ENCODE measurements at places on chromosomes 6 and 20.

DNA sequence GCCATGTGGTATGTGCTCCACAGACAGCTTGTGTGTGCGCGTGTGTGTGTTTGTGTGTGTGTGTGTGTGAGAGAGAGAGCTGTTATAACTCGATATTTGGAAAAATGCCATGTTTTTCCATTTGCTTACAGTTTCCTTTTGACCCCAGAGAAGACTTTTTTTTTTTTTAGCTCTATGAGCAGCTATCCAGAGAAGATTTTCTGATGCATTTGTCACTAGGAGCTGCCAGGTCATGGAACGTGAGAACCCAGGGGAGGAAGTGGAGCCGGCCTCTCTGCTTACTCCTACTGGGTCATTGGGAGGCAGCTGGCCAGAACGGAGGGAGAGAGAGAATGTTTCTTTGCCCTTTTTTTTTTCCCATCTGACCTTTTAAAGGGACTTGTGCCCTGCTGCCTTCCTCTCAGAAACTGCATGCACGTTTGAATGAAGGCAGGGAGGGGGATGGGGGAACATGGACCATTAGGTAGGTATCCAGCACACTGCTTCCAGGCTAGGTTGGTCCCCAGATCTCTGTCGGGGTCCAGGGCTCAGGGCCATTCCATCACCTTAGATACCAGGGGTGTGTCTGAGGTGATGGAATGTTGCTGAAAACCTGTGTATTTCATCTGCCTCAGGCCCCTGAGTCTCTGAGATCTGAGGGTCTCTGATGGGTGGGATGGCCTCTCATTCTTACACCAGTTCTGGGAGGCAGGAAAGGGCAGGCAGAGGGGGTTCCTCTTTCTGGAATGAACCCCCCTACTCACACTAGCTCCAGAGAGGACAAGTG is 11.2 kb upstream of the MRPS18A start:
- DNase-seq: no peak

GRCh38 chr6:144075187-144075586 is 20.2 kb downstream of the SF3B5 start:
- DNase-seq: no peak

GRCh38 chr6:20236909-20237600 is 24.8 kb upstream of the MBOAT1 start:
- no peak for DNase-seq

- no peak for DNase-seq
Observed at GRCh38 chr20:51348876-51349275, 193.6 kb downstream of the NFATC2 start.

DNA sequence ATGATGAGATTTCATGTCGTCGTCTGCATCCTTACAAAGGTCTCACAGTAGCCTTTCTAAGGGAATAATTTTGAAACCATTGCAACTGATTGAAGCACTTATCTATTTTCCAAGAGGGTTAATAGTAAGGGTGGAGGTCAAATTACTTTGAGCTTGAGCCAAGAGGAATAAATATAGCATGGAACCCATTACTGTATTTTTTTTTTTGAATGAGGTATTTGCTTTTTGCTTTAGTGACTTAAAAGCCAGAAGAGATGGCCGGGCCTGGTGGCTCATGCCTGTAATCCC is 78.3 kb downstream of the SCAND1 start:
- no peak for DNase-seq

DNA sequence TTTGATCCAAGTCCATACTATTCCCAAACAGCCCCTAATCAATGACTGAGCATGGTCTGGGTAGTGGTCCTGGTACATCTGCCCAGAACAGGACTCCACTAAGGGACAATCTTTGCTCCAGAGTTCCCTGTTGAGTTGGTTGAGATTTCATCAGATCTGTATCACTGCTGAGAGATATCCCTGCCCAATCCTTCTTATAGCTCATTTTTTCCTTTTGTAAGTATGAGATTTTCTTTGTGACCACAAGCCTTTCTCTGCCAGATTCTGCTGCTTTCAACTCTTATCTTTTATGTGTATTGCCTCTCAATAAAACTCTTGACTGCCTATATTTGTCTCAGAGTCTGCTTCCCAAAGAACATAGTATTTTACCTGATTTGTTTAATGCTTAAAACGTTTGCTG is 46.2 kb upstream of the LAMA2 start:
- DNase-seq: no peak

- no peak for DNase-seq
Observed at GRCh38 chr6:152295346-152295745, 341.8 kb downstream of the SYNE1 start.

DNA sequence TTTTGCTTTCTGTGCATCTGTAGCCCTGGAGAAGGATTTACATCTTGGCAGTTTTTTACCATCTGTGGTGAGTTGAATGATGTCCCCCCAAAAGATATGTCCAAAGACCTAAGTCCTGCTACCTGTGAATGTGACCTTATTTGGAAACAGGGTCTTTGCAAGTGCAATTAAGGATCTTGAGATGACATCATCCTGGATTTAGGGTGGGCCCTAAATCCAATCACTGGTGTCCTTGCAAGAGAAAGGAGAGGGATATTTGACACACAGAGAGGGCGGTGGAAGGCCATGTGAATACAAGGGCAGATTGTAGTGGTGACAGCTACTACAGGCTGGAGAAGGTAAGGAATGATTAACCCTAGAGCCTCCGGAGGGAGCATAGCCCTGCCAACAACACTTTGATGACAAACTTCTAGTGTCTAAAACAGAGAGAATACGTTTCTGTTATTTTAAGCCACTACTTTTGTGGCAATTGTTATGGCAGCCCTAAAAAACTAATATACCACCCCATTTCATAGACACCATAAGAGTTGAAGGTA is 35.1 kb downstream of the MKKS start:
- DNase-seq: no peak
